ENCODE measurements at places on chromosomes 1 and 21. TPM values are rescaled to one million over a fixed set of nuclear protein-coding genes. Genes with fewer than 3 reads are reported as not detected.

GRCh38 chr1:114315631-114316030, 162.0 kb upstream of the SYT6 start:
- DNase-seq, result peak; percentile 63

GRCh38 chr1:154176337-154176736, 15.6 kb downstream of the TPM3 start:
- DNase-seq, result peak; percentile 93

- DNase-seq, result no peak
Observed at GRCh38 chr1:210447456-210448057, 118.9 kb downstream of the HHAT start.

GRCh38 chr1:222301652-222302051, 246.3 kb downstream of the HHIPL2 start:
- DNase-seq, result no peak

The ST3GAL3 gene
- polyA plus RNA-seq, result 9.7 TPM

The ARHGEF16 gene
- polyA plus RNA-seq, result not detected

DNA sequence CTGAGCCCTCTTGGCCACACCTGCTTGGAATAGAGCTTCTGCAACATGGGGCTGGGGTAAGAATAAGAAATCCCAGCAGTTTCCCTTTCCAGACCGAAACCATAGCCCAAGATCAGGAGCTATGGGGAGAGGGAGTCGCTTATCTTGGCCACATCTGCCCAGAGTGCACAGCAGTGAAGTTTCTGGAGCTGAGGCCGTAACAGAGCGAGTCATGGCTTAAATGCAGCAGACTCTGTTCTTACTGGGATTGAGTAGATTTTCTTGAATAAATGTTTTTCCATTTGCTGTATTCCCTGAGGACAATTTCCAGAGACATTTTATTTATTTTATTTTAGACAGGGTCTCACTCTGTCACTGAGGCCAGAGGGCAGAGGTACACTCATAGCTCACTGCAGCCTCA, 33.5 kb downstream of the CFAP57 start:
- peak; percentile 73 for DNase-seq

DNA sequence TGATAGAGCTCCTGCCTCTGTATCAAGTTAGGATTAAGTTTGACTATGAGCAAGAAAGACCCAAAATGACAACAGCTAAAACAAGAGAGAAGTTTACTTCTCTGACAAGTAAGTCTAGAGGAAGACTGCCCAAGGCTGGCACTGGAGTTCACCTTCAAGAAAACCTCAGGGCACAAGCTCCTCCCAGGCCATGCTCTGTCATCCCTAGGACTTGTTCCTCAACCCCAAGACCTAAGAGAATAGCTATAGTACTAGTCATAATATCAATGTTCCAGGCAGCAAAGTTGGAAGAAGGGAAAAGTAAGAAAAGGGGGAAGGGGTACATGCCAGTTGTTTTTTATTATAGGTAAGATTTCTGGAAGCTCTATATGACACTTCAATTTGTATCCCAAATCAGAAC, 26.4 kb upstream of the DARS2 start:
- DNase-seq, result peak; percentile 28

DNA sequence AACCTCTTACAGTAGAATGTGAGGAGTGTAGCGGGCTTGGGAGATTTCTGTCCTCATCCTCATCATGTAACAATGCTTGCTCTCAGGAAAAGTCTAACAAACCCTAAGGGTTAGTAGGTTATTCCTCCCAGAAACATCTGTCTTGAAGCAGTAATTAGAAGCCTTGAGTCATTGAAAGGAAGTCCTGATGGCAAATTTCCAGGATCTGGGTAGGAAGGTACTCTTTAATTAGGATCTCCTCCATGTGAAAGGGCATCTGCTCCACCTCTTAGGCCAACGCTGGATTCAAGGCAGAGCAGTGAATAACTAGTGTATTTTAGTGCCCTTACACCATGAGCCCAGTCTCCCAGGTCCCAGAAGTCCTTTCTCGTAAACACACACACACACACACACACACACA, 106.6 kb upstream of the BARHL2 start:
- DNase-seq, result no peak

DNA sequence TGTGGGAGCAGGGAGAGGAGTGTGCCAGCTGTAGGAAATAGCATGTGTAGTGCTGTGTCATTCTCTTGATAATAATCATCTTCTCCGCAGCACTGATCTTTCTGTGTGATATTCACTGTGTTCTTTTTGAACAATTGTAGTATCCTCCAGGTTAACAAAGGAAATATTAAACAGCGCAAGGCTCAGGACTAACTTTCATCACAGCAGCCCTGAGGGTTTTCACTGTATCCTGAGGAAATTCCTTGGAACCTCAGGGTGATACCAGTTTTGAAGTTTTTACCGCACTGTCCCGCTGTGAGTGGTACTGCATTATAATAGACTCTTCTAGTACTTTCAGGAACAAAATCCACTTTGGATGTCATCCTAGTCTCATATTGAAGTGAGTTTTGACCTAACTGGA, 228.4 kb upstream of the COA6 start:
- peak; percentile 24 for DNase-seq

The MYCL gene
- not detected for polyA plus RNA-seq

DNA sequence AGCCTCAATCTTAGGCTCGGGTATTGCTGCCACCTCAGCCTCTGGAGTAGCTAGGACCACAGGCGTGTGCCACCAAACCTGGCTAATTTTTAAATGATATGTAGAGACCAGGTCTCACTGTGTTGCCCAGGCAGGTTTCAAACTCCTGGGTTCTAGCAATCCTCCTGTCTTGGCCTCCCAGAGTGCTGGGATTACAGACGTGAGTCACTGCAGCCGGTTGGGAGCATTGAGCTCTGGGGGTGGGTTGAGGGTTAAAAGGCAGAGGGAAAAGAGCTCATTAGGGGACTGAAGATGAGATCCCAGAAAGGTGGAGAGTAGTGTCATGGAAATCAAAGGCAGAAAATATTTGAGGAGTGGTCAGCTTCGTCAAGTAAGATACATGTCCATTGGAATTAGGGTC, 7.1 kb downstream of the RAD54L start:
- no peak for DNase-seq

- no peak for DNase-seq
Observed at GRCh38 chr1:41249319-41249718, 7.2 kb upstream of the SCMH1 start.

DNA sequence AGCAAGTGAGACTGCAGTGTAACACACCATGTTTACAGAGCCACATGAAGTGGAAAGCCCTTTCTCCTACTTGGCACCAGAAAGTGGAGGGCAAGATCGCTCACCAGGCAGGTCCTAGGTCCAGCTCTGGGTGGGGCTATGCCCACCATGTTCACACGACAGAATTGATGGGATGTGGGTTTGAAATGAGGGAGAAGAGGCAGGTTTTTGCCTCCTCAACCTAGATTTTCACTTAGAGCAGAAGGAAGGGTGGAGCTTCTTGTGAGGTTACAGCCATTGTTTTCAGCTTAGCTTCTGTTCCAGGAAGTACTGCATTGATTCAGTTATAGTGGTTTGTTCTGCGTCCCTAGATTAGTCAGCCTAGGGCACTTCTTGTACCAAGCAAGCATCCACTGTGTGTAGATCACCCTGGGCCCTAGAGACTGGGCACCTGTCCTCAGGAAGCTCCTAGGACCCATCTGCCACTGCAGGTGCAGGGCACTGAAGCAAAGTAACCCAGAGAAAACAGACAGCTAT, 2.3 kb downstream of the CD53 start:
- DNase-seq, result no peak

GRCh38 chr1:154902938-154903566, 33.0 kb upstream of the KCNN3 start:
- no peak for DNase-seq

The C1orf87 gene
- polyA plus RNA-seq, result not detected
